ENCODE measurements at places on chromosomes 3 and 15.

GRCh38 chr3:127005864-127006500, 23.1 kb downstream of the PLXNA1 start:
- no peak for DNase-seq

- no peak for DNase-seq
Observed at GRCh38 chr3:196246612-196247308, 30.4 kb downstream of the SLC51A start.

DNA sequence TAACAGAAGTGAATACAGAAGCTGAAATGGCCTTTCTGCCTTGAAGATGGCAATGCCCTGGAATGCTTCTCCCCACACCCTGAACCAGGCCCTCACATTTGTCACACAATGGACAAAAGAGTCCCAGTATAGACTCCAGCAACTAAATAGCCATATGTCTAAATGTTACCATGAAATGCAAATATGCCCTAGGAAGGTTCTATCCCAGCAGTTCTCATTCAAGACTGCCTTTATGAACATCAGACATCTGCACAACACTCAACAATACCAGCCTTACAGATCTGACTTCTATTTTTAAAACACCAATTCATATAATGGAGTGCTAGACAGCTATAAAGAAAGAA, 7.9 kb downstream of the ITGB5 start:
- no peak for DNase-seq

- no peak for DNase-seq
Observed at GRCh38 chr3:183629546-183630301, 5.7 kb upstream of the KLHL24 start.

GRCh38 chr15:101530224-101530958, 40.9 kb upstream of the PCSK6 start:
- DNase-seq, result no peak

- DNase-seq, result no peak
Observed at GRCh38 chr3:100045696-100046095, 68.6 kb downstream of the FILIP1L start.

DNA sequence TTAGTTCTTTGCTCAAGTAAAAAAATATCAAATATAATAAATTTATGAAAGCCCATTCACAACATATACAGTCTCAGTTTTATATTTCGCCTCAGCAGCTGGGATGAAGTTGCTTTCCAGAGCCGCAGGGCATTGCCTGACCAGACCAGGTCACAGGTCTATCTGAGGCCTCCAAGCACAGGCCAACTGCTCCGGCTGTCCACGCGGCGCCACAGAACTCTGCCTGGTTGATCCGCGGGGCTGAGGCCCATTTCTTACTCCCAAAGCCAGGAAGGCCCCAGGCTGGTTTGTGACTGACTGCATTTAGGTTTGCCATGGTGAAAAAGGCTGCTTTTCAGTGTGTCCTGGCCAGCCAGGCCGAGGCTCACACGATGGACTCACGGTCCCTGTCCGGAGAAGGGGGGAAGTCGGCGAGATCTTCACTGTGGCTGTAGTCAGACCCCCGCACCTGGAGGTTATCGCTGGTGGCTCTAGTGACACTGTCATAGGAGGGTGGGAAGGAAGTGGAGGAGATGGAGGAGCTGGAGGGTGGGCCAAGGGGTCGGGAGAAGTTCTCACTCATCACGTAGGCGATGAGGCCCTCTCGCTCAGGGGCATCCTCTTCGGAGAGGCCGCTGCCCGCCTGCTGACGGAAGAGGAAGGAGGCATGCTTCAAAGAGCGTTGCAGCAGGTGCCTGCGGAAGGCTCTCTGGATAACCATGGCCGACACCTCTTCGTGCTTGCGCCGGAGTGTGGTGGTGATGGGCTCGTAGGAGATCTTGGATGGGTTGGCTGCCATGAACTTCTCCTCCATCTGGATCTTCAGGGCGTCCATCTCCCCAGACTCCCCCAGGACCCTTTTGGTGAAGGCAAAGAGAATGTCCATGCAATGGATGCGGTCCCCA, 54.1 kb downstream of the EXOG start:
- DNase-seq, result no peak

- DNase-seq, result no peak
Observed at GRCh38 chr3:123792473-123793201, 91.5 kb downstream of the MYLK start.

DNA sequence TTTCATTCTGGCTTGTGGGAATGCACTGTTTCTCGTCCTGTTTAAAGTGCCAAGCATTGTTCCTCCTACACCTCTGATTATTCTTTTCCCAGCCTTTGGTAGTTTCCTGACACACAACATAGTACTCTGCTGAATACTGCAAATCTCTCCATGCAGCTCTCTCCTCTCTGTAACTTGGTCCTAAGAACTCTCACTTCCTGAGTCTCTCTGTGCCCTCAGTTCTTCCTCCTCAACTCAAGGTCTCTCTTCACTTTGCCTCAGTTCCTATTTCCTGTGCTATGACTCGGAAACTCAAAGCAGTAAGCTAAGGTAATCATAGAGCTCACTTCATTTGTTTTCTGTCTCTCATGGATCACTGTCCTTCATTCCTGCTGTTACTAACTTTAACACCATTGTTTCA, 113.4 kb downstream of the ZNF280D start:
- no peak for DNase-seq

- DNase-seq, result no peak
Observed at GRCh38 chr3:173708191-173708590, 310.6 kb downstream of the NLGN1 start.

DNA sequence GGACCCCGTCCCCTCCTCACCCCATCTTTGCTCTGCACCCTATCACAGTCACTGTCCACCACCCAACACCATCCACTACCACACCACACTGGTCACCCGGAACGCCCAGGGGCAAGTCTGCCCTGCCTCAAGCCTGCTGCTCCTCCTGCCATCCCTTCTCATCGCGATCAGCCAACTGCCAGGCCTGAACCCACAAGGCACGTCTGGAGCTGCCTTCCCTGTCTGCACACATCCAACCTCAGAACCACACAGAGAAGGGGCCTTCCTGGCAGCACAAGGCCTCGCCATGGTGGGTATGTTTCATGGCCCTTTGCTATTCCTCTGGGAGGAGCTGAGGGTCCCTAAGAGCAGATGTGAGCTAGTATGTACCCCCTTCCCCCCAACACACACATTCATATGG, 3.4 kb upstream of the DUSP7 start:
- DNase-seq, result no peak

GRCh38 chr3:153783106-153783505, 338.1 kb upstream of the ARHGEF26 start:
- no peak for DNase-seq

DNA sequence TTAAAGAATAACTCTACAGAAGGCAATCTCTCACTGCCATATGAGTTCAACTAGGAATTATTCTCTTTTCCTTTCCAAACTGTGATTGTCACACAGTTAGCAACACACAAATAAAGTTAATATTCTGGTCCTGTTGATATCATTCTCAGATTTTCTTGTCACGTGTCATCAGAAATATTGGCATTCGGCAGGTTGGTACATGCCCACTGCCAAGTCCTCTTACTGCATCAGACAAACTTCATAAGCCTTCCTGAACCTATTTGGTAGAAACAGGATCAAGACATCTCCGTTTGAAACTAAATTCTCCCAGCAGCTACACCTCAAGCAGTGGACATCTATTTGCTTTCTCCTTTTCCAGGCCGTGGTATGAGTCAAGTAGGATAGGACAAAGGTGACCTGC, 177.9 kb upstream of the SOX2 start:
- DNase-seq, result no peak

DNA sequence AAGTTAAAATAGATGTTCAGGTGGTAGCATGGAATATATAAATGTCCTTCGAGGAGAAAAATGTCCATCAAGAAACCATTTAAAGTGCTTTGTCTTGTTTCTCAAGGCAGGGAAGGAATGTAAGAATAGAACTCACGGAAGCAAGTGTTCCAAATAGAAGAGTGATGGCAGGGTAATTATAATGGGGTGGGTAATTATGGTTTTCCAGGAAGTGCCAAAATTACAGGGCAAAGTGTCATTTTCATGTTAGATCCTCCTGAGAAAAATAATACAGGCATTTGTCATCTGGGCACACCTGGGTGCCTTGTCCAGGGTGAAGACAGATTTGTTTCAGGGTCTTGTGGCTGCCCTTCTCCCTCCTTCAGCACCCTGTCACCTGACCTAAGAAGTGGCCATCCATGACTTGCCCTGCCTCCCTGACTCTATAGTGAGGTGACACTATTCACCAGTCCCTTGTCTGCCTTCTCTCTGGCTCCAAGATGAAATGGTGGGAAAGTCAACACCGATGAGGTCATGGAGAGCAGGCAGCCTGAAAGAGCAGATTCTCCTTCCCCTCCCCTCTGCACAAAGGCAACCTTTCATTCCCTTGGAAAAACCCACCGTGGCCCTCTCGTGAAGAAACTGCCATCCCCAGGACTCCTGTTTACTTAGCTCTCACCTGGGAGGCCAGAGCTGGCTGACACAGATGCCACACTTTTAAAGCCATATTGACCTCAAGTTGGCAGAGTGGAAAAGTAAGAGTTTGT, 45.1 kb upstream of the AMOTL2 start:
- DNase-seq, result no peak

GRCh38 chr3:52428151-52429005, 16.5 kb downstream of the SEMA3G start:
- no peak for DNase-seq

- DNase-seq, result no peak
Observed at GRCh38 chr3:18135060-18135814, 289.9 kb downstream of the SATB1 start.

DNA sequence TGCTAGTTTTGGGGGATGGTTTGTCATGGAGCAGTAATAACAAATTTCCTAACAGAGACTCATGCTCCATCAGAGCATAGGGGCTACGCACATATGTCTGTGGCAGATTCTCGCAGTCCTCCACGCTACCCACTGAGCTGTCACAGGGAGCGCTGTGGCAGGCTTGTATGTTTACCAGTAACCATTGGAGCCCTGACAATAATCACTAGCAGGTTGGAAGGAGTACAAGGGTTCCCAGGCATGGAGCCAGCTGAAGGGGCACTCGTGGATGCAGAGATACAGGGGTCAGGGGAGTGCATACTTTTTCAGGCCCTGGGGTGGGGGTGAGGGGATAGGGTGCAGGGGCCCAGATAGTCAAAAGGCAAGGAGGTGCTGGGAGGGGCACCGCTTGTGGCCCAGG, 7.9 kb upstream of the GP9 start:
- no peak for DNase-seq

DNA sequence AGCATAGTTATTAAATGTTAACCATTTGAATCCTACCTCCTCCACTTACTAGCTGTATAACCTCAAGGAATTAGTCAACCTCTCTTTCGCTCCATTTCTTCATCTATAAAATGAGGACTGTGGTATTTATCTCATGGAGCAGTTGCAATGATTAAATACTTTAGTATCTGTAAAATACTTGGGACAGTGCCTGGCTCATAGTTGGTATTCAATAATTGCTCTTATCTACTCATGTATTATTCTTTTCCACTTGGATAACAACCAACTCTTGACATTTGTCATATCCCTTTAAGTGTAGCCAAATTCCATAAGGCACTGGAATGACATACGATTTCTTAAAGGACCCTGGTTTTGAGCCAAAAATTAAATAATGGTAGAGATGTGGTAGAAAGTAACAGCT, 72.0 kb downstream of the FSIP1 start:
- DNase-seq, result no peak

GRCh38 chr3:187319699-187320302, 28.3 kb upstream of the MASP1 start:
- peak; percentile 78 for DNase-seq

DNA sequence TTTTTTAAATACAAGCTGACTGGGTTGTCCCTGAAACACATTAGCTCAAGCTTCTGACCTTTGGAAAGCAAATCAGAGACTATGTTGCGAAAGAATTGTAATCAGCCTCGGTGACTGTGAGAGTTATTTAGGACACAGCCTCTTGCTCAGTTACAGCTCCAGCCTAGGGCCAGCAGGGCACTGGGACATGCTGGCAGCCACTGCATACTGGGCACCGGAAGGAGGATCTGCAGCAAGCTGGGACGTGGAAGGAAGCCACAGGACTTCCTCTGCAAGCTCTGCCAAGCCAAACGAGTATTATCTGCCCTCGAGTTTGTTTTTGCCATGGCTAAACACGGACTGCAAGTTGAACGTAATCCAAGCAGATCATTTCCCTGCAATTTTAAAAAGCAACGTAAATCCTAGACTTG, 24.4 kb upstream of the COPG1 start:
- peak; percentile 64 for DNase-seq

DNA sequence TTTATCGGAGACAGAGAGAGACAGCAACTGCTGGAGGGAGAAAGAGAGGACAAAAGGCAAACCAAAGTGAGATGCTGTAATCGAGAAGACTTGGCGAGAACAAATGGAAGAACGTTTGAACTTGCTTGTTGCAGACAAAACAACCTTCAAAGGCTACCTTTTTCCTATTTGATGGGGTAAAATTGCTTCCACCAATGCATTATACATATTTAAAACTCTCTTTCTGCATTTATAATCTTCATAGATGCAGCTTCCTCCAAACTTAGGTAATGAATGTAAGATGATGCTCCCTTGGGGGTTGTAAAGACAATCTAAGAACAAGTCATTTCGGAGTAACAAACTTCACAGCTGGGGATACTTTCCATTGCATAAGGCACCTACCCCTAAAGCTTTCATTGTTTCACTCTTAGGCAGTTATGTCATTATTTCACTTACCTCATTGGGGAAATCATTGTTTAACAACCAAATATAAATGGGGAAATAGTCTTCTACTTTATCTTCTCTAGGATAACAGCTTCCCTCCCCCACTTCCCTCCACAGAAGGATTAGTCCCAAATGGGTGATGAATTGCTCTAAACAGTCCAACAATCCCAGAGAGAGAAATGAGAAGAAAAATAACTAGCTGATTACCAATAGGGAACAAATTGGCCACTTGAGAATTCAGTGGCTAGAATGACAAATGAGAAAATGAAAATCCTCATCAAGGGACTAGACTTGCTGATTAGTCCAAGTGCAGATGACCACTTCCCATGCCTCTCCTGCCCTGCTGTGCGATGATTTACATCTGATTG, 269.8 kb upstream of the ADAMTS9 start:
- no peak for DNase-seq

DNA sequence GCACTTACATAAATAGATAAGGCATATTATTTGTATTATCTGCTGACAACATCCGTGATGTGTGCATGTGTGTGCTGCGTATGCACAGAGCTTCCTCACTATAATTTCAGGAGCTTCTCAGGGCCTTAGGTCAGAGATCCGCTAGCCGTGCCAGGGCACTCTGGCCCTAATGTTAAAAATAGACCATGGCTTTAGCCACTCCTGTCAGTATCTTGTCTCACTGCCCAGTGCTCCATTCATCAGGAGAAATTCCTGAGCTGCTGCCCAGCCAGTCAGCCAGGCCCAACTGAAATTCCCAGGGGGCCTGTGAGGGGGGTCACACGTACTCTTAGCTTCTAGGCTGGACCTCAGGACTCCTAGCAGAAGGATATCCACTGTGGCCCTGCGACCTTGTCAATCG, 70.0 kb upstream of the ABHD2 start:
- DNase-seq, result no peak

GRCh38 chr15:29102911-29103823, 166.5 kb downstream of the NSMCE3 start:
- DNase-seq, result no peak

All from activated CD8-positive, alpha-beta memory T cell treated with anti-CD3 and anti-CD28 coated beads for 24 hours (primary cell).